ENCODE measurements at places on chromosomes 12 and 14.
A peak's percentile ranks its signal among the peaks of the same experiment; 100 is the strongest.

- DNase-seq: no peak
These were observed 1.4 kb upstream of the SMARCC2 start for GRCh38 chr12:56190695-56191155.

- DNase-seq: no peak
These were observed 77.5 kb downstream of the LRRC9 start for GRCh38 chr14:59997449-59997848.

- DNase-seq: no peak
These were observed 185.9 kb downstream of the PPFIA2 start for GRCh38 chr12:81573228-81573627.

- no peak for DNase-seq
These were observed 94.3 kb downstream of the AEBP2 start for GRCh38 chr12:19533567-19533966.

DNA sequence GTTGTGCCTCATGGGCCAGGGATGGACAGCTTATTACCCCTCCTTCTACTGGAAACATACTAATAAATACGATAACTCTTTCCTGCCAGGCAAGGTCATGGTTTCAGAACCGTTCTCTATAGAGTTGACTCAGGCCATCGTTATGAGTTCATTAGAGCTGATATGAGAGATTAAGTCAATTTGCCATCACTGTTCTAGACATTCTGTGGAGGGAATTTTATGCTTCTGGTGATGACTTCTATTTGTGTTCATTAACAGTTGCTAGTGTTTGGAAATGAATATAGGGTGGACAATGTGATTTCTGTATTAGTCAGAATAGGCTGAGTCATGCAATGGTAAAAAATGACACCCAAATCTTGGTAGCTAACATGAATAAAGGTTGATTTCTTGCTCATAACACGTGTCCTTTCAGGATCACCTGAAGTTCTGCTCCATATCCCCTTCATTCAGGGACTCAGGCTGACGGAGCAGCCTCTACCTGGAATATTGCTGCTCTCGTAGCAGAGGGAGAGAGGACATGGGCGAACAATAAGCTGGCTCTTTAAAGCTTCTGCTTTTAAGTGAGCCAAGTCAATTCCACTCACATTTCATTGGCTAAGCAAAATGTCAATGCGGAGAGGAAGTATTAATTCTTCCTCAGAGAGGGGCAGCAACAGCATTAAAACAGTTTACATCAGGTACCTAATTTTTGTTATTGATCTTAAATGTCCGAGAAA is 18.5 kb upstream of the TBPL2 start:
- DNase-seq: no peak

- no peak for DNase-seq
These were observed 20.2 kb downstream of the FBXL14 start for GRCh38 chr12:1573960-1574864.

DNA sequence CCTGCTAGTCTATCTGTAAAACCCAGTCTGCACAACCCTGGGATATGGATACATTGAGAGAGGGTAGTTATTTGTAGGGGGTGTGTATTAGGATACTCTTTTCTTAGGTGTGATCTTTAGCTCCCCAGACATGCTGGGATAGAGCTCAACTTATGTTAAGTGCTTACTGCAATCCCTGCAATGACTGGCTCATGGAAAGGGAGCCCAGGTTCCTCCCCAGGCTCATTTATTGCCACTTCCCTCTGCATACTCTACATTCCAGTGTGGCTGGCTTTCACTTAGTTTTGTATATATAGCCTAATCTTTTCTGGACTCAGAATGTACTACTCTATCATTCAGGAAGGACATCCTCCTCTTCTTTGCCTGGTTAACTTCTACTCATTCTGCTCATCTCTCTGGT is 172.0 kb downstream of the SYT10 start:
- no peak for DNase-seq

DNA sequence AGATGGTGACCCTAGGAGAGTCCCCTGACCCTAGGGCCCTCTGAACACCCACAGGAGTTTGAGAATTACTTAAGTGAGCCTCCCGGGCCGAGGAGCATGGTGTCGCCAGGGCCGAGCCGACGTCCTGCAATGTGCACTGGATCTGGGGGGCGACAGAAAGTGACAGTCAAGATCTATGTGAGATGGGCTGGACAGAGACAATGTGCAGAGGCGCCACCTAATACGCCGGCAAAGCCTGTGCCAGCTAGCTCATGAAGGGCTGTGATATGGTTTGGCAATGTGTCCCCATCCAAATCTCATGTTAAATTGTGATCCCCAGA is 11.6 kb downstream of the MMAB start:
- no peak for DNase-seq

DNA sequence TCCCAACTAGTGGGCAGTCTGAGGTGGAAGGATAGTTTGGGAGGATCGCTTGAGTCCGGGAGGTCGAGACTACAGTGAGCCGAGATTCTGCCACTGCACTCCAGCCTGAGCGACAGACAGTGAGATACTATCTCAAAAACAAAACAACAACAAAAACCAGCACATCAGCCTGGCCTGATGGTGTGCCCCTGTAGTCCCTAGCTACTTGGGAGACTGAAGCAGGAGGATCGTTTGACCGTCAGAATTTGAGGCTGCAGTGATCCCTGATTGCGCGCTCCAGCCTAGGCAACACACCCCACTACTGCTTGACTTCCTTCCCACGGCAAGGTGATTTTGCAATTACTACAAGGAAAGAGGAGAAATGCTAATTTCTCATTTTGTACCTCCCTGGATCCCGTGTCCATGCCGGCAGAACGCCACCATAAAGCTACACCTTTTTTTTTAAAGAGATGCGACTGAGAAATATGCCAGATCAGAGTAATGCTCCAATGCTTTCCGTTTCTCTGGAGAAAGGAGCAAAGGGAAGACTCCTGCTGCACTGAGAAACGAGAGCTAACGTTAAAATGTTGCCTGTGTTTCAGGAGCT is 672 bp upstream of the SCFD1 start:
- peak; percentile 5 for DNase-seq

- no peak for DNase-seq
These were observed 449.7 kb downstream of the TMTC2 start for GRCh38 chr12:83136411-83136810.

DNA sequence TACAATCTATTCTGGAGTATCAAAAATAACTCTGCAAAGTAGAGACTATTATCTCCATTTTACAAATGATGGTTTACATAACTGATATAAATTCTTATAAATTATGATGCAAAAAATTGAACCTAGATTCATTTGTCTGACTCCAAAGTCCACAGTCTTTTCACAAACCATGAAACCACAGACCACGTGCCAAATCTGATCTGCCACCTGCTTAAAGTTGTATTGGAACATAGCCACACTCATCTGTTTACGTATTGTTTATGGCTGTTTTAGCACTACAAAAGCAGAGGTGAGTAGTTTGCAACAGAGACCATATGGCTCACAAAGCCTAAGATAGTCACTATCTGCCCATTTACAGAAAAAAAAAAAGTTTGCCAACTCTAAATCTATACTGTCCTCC is 105.3 kb downstream of the KCNH5 start:
- no peak for DNase-seq

DNA sequence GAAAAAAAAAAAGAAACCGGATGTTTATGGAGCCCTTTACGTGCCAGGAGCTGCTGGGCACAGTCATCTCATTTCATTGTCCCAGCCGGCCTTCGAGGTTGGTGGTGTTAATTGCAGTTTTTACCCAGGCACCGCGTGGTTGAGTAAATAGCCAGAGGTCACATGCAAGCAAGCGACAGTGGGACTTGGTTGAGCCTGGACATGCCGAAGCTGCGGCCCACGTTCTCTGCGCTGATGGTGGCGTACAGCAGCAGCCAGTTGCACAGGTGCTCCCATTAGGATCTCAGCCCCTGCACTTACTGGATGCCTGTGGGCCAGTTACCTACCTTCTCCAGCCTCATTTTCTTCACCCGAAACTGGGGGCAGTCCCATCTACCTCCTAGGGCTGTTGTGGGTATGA is 54.0 kb downstream of the TSPAN9 start:
- DNase-seq: no peak

GRCh38 chr14:105487986-105488777 is 1.5 kb downstream of the CRIP1 start:
- DNase-seq: peak; percentile 45

DNA sequence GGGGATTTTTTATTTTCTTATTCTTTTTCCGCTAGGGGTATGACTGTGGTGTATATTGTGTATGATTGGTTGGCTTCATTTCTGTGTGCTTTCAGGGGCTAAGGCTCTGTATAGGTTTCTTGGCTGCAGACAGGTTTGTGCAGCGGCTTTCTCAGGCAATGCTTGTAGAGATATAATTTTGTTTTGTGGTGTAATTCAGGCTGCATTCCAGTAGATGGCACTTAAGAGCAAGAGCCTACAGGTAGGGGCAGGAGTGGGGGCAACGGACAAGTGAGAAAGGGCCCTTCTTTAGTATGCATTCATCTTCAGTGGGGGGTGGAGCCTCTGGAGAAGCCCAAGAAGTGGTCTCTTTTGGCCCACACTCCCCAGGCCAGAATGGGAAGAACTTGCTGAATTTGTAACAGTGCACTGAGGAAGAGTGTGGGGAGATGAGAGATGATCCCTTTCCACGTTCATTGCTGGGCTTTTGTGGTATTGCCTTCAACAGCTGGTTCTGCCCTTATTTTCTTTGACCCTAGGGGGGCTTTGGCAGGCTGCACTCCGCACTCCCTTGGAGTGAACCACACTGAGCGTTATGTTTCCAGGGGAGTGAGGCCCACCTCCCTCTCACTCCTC is 78.6 kb downstream of the IFNG-AS1 start:
- DNase-seq: no peak

GRCh38 chr12:120668868-120669840 is 17.8 kb upstream of the MLEC start:
- peak; percentile 37 for DNase-seq

- DNase-seq: no peak
These were observed 83.7 kb upstream of the PCNX4 start for GRCh38 chr14:60008042-60008441.

- DNase-seq: no peak
These were observed 74.9 kb downstream of the NOVA1 start for GRCh38 chr14:26522967-26523366.

DNA sequence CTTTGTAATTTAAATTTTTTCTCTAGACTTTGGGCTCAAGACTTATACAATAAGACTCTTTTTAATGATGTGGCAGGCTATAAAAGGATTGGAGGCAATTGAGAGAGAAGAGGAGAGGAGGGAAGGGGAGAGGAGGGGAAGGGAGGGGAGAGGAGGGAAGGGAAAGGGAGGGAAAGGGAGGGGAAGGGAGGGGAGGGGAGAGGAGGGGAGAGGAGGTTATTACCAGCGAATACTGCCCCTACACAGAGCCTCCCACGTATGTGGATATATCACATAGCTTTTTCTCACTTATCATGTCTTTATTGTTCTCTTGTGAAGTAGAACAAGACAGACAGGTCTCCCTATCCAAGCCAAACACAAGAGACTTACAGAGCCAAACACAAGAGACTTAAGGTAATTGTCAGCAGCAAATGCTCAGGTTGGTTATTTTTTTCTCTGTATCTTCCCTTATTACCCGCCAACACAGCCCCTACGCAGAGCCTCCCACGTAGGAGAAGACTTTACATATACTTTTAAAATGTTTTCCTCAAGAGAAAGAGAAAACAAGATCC is 63.1 kb downstream of the DRAM1 start:
- no peak for DNase-seq

DNA sequence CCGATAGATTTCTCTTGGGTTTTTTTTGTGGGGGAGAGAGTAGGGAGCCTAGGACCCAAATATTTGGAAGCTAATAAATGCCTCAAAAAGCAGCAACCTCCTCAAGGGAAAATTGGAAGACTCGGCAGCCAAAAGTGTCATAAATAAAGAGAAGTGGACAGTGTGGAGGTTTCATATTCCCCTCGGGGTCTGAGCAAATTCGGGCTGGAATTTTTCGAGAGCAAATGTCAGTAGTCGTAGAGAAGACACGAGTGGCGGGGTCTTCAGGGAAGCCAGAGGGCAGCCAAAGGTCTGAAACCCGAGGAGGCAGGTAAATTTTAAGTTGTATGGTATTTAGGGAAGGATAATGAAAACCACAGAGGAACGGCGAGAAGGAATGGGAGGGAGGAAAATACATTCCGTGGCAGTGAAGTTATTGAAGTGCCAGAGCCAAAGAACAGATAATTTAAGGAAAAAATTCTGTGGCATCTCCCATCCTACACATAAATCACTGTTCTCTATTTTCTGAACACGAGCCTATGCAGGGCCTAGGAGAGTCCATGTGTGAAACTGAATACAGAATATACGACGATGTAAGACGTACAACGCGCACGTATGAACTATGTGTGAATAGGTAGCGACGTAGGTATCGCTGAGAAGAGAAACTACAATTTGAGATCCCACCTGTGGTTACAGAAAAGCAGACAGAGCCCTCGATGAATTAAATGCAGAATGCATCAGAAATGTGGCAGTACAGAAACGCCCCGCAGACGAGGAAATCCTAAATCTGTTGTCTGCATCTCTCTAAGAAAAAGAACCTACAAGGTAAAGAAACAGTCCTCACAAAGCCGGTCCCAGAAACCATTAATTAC is 12.9 kb downstream of the BCL11B start:
- peak; percentile 59 for DNase-seq

DNA sequence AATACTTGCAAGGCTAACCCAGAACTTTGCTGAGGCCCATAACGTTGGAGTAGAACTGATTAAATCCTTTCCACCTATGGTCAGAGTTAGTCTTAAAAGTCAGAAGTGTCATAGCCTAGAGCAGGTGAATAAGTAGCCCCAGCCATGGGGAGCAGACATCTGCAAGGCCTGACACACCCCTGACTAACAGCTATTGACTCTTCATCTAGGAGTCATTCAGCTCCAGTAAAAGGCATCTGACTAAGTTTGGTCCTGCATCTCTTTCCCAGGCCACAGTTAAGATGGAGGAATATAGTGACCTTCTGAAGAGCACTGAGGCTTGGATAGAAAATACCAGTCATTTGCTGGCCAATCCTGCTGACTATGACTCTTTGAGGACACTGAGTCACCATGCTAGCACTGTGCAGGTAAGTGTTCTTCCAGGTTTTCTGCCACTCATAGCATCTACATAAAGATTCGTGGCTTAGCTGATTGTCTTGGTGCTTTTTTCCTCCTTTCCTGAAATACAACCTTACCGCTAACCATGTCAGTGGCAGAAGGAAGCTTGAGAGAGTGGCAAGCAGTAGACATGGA is 212.9 kb downstream of the ESR2 start:
- no peak for DNase-seq

DNA sequence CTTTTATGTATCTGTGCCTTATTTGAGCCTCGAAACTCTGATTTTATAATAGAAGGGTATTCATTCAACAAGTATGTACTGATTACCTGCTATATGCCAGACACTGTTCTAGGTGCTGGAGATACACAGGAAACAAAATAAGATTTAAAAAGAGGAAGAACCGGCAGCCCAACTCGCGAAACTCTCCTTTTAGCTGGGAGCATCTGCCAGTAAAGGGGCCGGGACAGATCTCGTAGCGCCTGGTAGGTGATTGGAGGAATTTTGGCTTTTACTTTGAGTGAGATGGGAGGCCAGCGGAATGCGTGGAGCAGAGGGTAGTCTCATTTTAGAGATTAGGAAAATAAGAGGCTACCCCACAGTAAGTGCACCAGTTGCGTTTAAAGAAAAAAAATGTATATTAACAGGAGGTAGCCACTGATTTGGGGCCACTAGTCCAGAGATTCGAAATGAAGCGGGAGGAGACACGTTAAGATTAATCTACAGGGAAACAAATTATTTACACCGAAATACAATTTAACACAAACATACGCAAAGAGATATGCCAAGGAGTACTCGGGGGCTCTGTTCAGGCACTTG is 520 bp upstream of the MON2 start:
- DNase-seq: peak; percentile 22

All from CD4-positive, alpha-beta T cell treated with Interferon gamma for 1 hour (primary cell).